Stimulated activated CD4-positive, alpha-beta T cell treated with anti-CD3 and anti-CD28 coated beads, Interleukin-1b, Interleukin-23, amount 100 ng/mL, for 24 hours (primary cell): ENCODE measurements at places on chromosomes 1 and 21.

- DNase-seq = no peak
These were observed 1.1 kb downstream of the SLC50A1 start for GRCh38 chr1:155136748-155137147.

- no peak for DNase-seq
These were observed 34.5 kb downstream of the RAB4A start for GRCh38 chr1:229305392-229305791.

GRCh38 chr1:59265622-59266021 is 31.3 kb upstream of the FGGY start:
- no peak for DNase-seq

- DNase-seq = no peak
These were observed 28.1 kb downstream of the TMEM50B start for GRCh38 chr21:33451634-33452071.

- no peak for DNase-seq
These were observed 84.7 kb downstream of the PHTF1 start for GRCh38 chr1:113674591-113674990.

DNA sequence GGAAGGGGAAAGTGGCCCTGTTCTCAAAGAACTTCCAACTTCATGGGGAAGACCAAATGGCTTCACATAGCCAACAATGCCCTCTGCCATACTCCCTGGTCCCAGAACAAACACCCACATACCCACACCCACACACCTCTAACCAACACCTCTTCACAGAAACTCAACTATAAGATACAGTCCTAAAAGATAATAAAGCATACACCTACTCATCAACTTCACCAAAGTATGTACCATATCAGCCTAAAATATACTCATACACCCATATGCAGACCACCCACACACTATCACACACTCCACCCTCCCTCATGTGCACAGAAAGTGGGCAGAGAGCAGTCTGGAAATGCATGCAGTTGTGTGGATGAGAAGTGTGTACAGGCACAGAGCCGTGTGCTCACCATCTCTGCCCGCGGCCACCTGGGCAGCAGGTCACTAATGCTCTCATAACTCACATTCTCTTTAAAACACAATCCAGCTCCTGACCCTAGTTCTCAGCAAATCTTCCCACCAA is 27.7 kb downstream of the IQGAP3 start:
- DNase-seq = no peak

GRCh38 chr1:197314682-197315081 is 46.6 kb downstream of the CRB1 start:
- DNase-seq = no peak

GRCh38 chr1:192303029-192303428 is 13.8 kb upstream of the RGS21 start:
- DNase-seq = no peak

GRCh38 chr1:92476071-92476631 is 10.6 kb downstream of the GFI1 start:
- no peak for DNase-seq

- DNase-seq = no peak
These were observed 383.4 kb downstream of the USP25 start for GRCh38 chr21:16113052-16113715.

DNA sequence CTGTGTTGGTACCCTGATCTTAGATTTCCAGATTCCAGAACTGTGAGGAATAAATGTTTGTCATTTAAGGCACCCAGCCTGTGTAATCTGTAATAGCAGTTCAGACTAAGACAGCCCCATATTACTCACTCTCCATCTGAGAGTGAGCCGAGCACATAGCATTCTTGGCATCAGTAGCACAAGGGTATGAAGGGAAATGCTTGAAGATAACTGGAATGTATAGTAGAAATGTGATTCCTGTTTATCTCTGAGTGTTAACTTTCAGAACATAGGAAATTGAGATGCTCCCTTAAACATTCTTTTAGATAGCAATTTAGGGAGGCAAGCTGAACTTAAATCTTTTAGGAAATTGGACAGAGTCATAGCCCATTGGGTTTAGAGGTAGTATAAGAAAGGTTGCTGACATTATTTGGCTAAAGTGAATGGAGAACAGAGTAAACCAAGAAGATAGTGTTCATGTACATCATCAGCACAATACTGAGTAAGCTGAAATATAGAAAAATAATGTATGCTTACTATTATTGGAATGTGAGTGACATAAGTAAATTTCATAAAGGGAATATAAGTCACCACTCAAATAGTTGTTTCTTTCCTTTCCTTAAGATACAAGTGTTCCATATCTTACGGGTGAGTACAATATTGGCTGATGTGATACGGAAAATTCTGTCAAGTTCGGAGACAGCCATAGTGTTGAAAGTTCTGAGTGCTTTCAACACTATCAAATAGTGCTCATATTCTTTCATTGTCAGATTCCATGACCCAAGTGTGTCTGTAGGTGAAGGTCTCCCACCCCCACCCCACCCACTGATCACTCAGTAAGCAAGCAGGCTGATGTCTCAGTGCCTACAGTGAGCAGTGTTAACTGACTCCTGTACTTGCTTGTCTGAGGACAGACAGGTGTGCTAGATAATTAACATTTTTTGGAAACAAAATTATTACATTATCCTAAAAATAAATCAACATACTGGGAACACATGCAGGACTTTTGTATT is 73.7 kb downstream of the LRRC8D start:
- no peak for DNase-seq

DNA sequence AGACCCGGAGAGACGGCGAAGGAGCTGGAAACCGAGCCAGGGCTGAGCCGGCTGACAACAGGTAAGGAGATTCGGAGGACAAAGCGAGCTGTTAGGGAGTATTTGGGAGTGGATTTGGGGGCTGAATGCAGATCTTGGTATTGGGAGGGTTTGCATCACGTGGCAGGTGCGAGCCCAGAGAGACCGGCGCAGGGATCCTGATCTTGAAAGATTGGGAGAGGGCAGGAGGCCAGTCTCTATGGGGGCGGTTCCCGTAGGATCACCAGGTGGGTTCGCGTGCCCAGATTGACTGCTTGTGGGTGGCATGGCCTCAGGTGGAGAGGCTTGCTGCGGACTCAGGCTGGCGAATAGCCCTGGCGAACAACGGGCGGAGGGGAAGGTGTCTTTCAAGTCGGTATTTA is 204 bp downstream of the CIART start:
- DNase-seq = no peak

DNA sequence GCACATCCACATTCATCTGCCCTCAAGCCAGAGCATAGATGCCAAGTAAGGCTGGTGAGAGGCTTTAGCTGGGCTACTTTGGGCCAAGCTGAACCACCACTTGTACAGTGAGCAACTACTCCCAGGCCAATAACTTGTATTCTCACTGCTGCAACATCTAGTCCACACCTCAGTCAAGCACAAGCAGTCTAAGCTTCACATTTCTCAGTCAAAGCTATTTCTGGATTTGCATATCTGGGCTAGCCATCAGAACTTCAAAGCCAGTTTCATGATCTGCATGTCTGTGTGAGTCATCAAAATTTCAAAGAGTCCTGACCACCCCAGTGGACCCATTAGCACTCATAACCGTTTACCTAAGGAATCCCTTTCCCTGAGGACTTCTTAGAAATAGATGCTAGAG is 77.7 kb upstream of the DIRAS3 start:
- DNase-seq = no peak

DNA sequence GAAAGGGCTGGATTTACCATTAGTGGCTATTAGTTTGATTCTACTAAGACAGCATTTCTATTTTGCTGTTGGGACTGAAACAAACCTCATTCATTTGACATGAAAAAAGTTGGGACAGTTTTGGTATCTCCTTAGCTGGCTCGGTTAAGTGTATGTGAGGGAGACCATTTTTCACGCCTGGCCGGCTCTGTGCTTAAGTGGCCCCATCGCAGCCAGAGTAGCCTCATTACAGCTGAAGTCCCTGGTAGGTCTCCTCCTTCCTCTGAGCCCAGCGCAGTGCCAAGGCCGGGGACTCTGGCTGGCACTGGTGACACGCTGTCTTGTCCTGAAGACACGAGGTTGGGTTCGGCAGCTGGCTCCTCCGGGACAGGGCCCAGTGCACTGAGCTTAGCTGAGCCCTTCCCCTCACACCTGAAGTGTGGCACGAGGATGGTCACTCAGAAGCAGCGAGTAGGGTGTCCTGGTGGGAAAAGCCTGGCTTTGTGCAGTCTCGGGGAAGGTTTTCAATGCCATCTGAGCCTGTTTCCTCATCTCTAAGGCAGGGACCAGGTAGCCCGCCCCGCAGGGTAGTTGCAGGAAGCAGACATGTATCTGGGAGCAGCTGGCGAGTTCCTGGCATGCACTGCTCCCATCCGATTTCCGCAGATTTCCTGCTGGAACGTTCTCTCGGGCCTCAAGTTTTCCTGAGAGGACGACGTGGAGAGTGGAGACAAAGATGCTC is 196.5 kb downstream of the DYRK1A start:
- peak; percentile 13 for DNase-seq

DNA sequence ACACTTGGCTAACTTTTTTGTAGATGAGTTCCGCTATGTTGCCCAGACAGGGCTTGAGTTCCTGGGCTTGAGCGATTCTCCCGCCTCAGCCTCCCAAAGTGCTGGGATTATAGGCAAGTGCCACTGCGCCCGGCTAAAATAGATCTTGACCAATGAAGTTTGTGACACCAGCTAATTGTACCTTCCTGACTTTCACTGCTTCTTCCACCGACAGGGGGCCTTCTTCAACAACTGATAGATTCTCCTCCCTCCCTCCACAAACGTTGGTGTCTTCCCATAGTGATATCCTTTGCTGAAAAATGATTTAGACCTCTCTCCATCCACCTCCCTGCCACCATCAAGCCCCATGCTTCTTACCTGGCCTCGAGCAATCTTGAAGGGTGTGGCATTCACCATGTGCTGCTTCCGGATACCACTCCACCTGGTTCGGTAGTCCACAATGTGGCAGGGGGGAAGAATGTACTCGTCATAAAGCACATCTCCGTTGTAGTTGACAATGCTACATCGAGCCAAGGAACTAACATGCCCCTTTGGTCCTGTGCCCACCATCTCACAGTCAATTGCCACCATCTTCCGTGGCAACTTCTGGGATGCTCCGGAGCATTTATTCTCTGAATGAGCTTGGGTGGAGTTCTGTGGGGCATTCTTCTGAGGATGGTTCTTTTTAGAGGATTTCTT is 1.6 kb upstream of the METTL25B start:
- DNase-seq = no peak

DNA sequence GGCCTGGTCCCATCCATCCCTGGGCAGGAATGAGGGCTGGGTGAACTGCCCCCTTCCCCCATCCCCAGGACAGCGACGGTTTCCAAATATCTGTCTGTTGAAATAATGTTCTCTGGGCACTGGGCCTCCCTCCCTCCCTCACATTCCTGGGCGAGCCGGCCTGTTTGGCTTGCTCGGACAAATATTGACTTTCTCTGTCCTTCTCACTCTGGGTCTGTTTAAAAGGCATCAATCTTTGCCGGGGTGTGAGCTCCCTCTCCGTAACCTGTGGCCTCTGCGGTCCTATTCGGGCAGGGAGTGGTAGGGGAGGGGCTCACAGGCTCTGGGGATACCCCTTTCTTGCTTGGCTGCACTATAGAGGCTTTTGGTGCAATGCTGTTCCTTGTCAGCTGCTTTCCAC is 40.2 kb downstream of the FOXD2 start:
- no peak for DNase-seq

- DNase-seq = no peak
These were observed 276.0 kb upstream of the NR5A2 start for GRCh38 chr1:199751506-199751905.

GRCh38 chr1:58402444-58402843 is 144.1 kb downstream of the OMA1 start:
- DNase-seq = no peak

DNA sequence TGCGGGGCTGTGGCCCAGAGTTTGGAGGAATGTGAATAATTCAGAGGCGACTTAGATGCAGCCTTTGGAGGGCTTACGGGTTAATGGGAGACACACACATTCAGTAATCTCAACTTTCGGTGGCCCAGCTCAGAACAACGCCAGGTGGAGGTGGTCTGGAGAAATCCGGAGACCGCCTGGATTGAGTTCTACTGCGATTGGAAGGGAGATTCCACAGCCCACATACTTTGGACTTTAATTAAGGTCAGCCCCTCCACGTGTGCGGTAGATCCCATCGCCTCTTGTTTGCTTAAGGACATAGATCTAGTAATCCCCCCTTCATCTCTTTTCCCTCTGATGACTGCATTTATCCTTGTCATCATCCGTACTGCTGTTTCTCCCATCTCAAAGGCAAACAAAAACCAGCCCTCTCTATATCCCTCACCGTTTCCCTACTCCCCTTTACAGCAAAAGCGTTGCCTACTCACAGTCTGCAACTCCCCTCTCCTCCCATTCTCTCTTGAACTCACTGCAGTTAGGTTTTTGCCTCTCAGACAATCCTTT is 720 bp upstream of the BSDC1 start:
- DNase-seq = no peak

- no peak for DNase-seq
These were observed 158.9 kb downstream of the ST6GALNAC5 start for GRCh38 chr1:77026135-77026534.

GRCh38 chr1:44388551-44388950 is 16.5 kb upstream of the RNF220 start:
- no peak for DNase-seq

DNA sequence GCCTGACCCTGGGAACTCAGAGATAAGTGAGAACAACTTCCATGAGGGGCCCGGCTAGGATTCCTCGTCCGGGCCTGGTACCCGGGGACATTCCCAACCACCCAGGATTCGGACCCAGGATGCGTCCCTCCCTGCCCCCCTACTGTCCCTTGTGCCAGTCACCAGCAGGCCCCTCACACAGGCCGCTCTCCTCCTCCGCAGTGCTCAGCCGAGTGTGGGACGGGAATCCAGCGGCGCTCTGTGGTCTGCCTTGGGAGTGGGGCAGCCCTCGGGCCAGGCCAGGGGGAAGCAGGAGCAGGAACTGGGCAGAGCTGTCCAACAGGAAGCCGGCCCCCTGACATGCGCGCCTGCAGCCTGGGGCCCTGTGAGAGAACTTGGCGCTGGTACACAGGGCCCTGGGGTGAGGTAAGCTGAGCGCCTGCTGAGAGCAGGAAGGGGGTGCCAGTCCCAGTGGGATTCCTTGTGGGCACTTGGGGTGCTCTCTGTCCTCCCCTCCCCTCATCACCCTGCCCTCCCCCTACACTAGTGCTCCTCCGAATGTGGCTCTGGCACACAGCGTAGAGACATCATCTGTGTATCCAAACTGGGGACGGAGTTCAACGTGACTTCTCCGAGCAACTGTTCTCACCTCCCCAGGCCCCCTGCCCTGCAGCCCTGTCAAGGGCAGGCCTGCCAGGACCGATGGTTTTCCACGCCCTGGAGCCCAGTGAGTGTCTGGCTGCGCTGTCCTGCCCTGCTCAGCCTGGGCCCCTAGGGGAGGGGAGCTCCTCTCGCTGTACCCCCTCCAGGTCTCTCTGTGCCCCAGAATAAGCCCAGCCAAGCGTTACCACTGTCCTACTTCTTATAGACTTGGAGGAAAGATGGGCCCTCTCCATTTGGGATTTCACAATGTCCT is 9.8 kb downstream of the ADAMTSL4 start:
- DNase-seq = no peak

DNA sequence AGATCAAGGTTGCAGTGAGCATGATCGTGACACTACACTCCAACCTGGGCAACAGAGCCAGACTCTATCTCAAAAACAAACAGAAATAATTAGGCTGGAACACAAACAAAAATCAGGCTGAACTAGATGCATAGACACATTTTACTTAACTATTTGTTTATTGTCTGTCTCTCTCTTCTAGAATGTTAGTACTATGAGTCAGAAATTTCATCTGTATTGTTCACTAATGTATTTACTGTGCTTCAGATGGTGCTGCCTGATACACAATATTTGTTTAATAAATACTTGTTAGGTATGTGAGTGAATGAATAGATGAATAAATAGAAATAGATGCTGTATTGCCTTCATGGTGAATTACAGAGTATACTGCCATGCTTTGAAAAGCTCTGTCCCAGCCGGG is 6.0 kb upstream of the LIN28A start:
- no peak for DNase-seq
